ACHN (cell line): ENCODE measurements at places on chromosomes 4 and X.

DNA sequence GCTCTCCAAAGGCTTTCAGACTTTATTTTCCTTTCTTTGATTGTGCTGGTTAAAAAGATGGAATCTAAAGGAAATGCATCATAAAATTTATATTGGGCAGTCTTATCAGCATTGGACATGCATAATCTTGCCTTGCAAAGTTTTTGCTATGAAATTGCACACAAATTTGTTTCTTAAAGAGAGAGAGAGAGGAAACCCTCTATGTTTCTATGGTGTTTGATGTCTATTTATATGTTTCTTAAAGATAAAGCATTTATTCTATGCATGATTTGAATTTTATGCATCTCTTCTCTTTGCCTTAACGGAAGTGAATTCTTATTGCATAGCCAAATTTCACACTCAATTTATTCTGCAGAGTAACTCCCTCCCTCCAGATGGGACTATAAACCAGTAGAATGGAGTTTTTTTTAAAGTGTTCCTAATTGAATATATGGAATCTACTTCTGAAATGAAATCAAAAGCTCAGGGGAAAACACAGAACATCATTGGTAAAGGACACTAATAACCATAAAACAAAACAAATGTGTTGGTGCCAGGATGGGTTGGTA is 83.5 kb upstream of the PPARGC1A start:
- DNase-seq = no peak

DNA sequence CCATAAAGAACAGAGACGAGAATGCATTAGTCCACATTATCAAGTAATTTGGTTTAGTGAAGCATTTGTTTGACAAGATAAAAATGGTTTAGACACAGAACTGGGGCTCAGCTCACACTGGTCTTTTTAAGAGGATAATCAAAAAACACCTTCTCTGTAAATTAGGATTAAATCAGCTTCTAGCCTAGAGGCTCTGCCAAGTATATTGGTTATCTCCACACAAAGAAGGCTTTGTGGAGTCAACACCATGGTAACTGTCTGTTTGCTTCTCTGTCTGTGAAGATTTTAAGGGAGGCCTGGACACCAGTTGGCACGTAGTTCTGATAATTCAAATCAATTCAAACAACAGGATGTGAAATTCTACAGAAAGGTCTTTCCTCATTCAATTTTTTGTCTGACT is 687.0 kb downstream of the DMD start:
- DNase-seq = no peak

DNA sequence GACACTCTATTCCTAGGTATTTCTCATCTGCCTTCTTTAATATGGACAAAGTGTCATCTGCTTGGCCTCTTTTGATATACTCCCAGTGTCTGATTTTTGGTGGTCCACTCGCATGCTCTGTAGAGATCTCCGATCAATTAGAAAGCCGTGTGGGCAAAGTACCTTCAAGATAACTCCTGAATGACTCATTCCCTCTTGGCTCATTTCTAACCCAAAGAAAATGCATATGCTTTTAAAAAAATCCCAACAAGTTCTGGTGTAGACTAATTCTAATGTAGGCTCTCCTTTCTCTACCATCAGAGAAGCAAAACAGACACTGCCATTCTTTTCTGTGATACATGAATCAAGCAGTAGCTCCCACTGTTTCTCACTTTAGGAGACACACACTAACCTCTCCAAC is 714.9 kb upstream of the ADGRL3 start:
- DNase-seq = no peak

DNA sequence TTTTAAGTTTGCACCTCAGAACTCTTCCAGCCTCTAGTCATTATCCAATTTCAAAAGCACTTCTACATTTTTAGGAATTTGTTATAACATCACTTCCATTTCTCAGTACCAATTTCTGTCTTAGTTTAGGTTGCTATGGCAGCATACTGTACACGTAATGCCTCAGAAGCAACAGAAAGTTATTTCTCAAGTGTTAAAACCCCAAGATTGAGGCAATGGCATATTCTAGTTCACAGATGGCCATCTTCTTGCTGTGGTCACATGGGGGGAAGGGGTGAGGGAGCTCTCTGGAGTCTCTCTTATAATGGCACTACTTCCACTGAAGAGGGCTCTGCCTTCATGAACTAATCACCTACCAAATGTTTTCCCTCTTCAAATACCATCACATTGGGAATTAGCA is 220.3 kb upstream of the CTSO start:
- DNase-seq = no peak

DNA sequence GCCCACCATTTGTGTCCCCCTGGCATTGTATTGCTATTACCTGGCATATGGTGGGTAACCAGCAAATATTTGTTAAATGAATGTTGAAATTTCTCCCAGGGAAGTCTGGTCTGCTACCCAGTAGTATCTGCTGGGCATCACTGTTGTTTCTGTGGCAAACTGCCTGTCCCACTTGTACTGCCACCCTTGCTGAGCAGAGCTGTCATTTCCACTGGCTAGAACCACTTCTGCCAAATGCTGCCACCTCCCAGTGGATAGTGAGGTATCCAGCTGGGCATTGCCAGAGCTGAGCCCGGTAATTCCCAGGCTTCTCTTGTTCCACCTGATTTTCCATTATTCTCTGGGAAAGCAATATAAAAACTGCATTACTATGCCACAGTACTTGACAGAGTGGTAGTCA is 186.7 kb upstream of the NOCT start:
- no peak for DNase-seq

- no peak for DNase-seq
These were observed 473.3 kb upstream of the ADGRL3 start for GRCh38 chr4:60726779-60727178.

- no peak for DNase-seq
These were observed 440.0 kb downstream of the PCDH7 start for GRCh38 chr4:31160146-31160545.

DNA sequence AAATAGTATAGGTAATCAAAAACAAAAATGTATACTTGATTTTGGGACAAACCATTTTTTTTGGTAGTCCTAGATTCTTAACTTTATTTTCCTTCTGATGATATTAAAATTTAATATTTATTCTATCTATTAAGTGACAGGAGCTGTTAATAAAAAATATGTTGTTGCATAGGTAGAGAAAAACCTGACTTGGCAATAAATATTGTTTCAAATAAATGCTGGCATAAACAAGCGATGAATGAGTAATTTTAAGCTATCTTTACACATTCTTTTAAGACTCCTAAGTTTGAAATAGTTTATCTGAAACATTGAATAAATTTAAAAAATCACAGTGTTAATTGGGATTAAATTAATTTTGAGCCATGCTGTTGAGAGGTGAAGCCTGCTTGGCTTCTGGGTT is 114.6 kb downstream of the GC start:
- DNase-seq = no peak

DNA sequence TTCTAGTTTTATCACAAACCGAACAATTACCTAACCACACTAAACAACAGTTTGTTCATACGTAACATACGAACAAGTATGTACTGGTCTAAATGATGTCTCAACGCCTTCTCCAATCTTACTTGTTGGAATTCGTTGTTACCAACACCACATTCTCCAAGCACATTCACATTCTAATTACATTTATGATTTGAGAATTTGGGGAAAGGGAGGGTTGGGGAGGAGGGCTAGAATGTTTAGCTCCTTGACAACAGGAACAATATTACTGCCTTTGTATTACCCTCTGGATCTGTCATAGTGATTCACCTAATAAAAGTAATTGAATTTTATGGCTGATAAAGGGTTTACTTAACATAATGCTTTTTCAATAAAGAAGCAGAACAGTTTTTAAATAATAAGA is 24.4 kb downstream of the LCORL start:
- DNase-seq = no peak

- no peak for DNase-seq
These were observed 66.6 kb downstream of the TBC1D9 start for GRCh38 chr4:140689623-140690022.

- DNase-seq = no peak
These were observed 51.4 kb downstream of the OTC start for GRCh38 chrX:38403834-38404233.

DNA sequence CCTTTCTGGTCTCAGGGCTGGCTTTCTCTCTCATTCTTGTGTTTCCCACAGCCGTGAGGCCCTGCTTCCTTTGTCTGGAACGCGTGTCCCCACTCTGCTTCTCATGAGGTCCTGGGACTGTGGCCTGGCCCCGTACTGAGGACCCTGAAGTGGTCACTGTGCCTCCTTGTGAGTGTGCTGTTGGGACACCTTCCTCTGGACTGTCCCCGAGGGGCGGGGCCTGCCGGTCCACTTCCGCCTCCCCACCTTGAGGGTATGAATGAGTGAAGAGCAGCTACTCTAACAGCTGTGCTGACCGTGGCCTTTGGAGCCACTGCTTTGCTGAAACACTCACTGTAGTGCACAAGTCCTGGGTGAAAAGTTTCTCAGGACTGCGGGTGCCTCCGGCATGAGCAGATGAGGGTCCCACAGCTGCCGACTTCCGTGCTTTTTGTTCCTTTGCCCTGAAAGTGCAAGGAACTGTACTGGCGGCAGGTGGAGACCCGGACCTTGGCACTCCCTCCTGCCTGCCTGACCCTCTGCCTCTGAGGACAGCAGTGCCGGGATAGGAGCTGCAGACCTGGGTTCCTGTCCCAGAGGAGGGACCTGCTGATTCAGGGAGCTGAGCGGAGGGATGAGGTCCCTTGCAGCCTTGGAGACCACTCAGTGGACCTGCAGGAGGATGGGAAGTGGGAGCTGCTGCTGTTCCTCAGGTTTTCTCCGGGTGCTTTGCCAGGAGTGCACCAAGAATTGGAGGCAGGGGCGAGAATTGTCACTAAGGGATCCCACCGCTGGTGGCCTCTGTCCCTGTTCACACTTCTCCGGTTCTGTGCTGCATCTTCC is 38.0 kb downstream of the HTT-AS start:
- no peak for DNase-seq

GRCh38 chr4:140213749-140214148 is 59.8 kb upstream of the MAML3 start:
- DNase-seq = no peak

DNA sequence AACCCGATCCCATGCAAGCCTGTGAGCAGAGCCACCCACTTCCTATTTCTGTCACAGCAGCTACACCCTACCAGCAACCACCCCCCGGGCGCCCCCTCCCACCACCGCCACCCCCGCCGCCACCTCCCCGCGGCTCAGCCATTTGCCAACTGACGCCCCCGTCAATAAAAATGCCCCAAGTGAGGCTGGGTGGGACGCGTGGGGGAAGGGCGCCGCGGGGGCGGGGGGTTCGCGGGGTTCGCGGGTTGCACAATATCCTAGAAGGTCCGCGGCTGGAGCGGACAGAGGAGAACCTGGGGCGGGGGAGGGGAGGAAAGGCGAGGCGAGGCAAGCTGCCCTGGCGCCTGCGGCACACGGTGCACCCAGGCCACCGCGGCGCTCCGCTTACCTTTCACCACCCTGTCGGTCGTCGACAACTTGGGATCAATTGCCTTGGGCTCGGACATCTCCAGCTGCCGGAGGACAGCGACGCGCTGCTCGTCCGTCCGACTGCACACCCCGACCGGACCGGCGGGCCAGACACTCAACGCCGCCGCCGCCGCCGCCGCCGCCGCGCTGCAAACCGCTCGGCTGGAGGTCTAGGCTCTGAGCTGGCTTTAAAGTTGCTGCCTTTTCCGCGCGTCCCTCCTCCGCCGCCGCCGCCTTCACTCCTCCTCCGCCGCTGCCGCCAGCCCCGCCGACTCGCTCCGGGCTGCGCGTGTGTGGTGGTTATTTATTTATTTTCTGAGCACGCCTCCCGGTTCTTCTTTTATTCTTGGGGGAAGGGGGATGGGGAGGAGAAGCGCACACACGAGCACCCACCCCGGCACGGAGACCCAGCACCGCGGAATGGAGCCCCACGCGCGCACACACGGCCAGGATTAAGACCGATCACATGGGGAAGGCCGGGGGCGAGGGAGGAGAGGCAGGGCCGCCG is 717 bp downstream of the PPP3CA start:
- DNase-seq = peak; percentile 59

- peak; percentile 90 for DNase-seq
These were observed 237.8 kb upstream of the JADE1 start for GRCh38 chr4:128571747-128572146.
